ENCODE measurements at places on chromosomes 11 and 22.
A peak's percentile ranks its signal among the peaks of the same experiment; 100 is the strongest.

DNA sequence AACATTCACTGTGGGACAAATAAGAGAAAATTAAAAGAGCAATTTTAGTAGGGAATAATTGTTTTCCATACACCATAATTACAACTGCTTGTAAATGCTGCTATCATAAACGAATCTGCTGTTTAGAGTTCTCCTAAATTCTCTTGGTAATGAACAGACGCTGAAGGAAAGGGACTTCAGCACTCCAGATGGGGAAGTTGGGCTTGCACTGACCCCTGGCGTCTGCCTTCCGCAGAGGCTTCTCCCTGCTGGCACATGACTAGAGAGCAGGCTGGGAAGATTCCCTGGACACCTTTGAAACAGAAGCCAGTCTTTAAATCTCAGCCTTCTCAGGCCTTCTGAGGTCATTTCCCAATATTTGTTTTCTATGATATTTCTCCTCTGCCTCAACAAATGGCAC is 84.1 kb downstream of the NXPE2 start:
- peak; percentile 74 for DNase-seq

GRCh38 chr11:26859416-26859815 is 134.5 kb upstream of the FIBIN start:
- no peak for DNase-seq

GRCh38 chr11:65586247-65586630 is 9.4 kb downstream of the KCNK7 start:
- DNase-seq, result no peak

DNA sequence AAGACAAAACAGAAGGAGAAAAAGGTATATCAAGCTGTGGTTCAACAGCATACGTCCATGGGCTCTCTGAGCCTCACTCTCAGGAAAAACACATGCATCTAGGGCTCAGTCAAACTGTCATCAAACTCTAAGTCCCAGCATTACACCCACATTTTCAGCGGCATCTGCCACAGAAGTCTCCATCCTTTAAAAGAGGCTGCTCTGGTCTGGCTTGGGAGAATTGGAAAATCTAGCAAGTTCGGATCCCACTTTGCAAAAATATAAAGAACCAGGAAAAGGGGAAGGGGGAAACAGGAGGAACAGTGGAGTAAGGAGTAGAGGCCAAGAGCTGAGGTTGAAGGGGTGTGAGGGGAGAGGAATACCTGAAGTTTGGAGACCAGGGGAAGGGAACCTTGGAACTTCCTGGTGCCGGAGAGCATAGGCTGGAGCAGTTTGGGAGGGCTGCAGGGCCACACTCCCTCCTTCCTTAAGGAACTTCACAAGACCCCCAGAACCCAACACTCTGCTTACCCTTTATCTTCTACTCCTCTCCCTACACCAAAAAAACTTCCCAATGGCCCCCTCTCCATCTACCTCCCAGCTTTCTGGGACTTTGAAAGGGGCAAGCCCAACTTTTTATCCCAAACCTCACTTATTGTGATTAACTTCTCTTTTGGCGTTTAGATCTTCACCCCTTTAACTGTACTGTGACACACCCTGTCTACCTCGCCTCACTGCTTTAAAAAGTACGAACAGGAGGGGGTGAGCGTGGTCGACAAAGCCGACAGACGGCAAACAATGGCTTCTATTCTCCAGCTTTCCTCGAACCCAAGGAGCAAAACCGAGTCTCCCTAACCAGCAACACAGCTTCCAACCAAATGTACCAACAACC is 4.0 kb downstream of the PAX6 start:
- no peak for DNase-seq

DNA sequence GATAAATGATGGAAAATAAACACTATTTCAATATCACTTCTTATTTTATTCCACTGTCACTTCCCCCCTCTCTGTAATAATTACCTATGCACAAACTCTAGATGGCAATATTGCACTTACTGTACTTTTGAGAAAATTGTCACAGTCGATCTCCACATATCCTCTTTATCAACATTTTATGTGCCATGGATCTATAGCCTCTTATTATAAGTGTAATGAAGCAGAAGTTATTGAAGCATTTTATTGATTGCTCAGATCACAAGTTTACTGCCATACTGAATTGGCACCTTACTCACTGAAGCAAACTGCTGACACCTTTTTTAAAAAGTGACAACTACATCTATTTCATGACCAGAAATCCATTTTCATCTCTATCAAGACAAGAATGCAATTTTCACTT is 133.4 kb downstream of the DCDC1 start:
- DNase-seq, result no peak

DNA sequence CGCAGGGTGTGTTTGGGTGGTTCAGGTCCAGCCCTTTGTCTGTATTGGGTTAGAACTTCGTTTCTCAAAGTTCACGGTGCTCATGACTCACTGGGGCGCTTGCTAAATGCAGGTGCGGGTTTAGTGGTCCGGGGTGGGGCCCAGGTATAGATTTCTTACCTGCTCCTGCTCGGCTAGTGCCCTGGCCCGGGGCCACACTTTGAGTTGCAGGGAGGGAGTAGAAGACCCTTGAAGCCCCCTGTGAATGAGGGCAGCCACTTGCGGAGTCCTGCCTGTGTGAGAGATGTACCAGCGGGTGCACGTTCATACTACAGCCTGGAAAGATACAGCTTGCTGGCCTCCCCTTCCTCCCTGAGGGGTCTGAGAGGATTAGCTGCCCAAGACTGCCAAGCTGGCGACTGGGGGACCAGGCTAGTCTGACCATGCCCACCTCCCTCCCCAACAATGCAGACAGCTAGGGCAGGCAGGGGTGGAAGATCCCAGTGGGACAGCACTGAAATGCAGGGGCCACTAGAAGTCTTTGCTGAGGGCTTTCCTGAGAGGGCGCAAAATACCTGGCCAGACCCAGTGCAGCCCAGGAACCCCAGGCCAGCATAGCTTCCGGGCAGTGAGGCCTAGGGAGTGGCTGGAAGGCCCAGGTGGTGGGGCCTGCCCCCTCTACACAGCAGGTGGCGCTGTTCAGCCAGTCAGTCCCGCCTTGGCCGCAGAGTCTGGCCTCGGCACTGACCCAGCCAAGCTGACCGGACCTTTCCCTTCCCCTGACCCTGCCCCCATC is 5.1 kb upstream of the MYRF start:
- DNase-seq, result peak; percentile 34
